ENCODE measurements at places on chromosomes 2 and 18.

DNA sequence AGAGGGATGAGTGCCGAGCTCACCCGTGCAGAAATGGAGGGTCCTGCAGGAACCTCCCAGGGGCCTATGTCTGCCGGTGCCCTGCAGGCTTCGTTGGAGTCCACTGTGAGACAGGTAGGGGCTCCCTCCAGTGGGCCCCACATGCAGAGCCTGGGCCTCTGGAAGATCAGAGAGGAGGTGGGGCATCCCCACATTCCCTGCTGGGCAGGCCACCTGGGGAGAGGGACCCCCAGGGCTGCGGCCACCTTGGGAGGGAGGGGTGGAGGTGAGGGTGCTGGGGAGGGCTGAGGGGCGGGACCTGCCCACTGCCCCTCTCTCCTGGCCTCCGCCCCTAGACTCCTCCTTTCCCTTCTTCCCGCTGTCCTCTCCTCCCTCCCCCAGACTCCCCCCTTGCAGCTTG, 38.5 kb downstream of the MTERF4 start:
- no peak for DNase-seq

DNA sequence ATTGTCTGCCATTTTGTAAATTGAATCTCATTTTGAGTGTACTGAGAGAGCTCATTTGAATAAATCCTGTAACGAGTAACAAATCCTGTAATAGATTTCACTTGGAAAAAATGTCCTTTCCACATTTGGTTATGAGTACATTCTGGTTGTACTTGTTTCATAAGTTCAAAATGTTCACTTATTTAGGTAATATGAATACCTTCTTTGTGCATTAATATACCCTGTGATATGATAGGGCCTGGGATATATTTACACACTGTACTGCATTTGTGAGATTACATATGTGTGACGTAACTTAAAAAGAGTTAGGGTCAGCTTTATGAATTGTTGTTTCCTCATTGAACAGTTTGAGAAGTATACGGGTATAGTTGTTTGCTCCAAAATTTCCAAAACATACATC, 16.1 kb downstream of the AGFG1 start:
- DNase-seq = no peak

DNA sequence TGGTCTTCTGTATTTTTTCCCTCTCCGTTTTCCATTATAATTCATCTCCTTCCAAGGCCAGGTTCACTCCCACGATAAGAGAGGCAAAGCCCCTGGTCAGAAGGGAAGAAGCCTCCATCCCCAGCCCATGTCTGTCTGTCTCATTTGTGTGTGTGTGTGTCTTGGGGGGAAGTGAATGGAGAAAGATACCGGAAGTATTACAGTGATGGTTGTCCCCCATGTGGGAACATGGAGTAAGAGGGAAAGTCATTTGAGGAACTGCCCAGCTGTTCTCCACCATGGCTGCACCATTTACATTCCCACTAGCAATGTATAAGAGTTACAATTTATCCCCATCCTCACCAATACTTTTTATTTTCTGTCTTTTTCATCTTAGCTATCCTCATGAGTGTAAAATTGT, 113.6 kb upstream of the ATP8B1 start:
- DNase-seq = no peak

DNA sequence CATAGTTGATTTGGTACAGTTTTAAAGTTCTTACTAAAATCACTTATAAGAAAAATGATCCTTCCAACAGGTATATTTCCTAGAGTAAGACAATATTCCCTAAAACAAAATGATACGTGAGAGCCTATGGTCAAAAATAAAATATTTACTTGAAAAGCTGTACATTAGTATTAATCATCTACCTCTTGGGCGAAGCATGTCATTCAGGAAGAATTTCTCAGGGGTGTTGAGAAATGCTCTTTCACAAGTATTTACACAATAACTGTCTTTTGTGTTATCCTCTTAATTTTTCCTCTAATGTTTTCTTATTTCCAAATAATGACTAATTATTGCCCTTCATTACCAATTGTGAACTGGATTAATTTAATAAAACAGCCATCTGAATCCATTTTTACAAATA, 466.3 kb downstream of the SATB2 start:
- no peak for DNase-seq

DNA sequence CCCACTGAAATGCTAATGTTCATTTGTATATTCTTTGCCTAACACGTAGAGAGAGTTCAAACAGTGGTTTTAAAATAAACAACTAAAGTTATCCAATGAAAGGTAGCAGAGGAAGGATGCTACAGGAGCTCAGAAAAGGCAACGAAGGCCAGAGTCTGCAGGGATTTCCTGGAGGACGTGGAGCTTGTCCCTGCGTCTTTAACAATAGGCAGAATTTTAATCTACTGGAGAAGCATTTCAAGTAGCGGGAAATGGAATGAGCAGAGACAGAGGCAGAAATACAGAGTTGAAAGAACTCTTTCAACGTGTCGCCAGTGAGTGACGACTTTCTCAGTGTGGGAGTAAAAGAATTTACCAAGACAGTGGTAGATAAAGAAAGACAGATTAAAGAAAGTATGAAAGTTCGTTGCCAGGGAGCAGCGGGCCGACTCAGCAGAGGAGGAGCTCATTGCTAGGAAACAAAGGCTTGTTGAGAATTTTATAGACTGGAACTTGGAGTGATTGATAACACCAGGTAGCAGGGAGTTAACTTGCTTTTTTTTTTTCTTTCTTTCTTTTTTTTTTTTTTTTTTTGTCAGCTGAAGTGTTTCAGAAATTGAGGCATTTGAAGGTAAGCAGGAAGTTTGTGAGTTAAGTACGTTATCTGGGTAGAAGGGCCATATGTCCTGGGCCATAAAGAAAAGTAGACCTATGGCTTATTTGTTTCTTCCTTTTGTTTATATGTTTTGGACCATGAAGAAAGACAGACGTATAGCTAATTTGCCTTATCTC, 625 bp upstream of the NBAS start:
- no peak for DNase-seq

GRCh38 chr2:85253890-85254289, 73.9 kb downstream of the TGOLN2 start:
- no peak for DNase-seq

GRCh38 chr2:3574155-3574554, 905 bp upstream of the RPS7 start:
- no peak for DNase-seq

DNA sequence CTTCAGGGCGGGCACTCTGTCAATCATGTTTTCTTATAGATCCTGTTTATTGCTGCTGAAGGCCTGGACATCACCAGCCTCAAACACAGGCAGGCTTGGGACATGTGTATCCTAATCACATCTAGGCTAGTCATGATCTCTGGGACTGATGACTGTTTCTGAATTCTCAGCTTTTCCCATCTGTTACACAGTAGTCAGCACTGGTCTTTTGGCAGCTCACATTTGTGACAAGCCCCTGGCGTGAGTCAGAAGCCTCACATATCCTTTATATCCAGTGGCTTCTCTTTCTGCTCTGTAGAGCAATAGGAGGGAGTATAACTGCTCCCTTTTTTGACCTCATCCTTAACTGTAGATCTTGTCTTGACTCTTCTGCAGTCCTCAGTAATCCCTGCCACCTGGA, 4.5 kb downstream of the SEMA4F start:
- DNase-seq = no peak

DNA sequence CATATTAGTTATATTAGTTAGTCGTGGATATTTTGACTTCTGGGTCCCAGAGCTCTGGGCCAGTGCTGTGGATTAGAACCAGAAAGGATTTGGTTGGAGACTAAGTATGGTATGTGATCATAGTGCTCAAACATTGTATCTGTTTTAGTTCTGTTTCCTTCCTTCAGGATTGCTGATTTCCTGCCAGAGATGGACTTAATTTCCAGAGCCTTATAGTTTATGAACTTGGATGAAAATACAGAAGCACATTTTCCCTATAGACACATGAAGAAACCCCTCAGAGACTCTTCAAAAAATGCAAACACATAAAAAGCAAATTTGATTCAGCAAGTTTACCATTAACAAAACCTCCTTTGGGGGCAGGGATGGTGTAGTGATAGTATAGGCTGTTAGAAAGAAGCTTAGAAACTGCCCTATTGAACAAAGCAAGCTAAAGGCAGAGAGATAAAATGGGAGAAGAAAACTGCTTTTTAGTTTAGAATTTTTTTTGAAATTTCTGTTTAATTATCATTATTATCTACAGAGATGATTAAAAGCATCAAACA, 88.7 kb upstream of the EFEMP1 start:
- no peak for DNase-seq

DNA sequence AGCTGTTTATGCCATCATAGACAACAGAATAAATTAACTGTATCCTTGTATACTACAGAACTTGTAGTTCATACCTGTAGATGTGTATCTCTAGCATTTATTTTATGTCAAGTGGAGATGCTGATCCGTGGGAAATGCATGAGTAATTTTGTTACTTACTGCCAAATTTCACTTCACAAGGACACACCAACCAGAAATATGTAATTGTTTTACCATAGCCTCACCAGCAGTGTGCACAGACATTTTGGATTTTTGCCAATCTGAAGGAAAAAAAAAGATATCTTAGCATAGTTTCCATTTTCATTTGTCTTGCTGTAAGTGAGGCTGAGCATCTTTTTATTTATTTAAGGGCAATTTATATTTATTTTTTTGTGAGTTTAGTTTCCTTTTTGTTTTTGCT, 265.1 kb upstream of the OSR1 start:
- DNase-seq = no peak

DNA sequence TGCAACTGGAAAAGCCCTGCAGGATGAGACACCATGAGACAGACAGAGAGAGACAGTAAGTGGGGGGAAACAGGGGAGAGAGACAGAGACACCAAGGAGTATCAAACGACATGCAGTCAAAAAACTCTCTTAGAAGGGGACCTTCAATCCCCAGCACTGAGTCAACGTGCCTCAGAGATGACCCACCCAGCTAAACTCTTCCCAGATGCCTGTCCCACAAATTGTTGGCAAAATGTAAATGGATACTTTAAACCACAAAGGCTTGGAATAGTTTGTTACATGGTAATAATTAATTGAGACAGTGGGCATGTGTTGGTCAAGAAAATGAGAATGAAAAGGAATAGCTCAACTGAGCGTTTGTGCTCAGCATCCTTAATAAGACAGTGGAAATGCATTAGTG, 98.3 kb downstream of the GRB14 start:
- no peak for DNase-seq

GRCh38 chr2:150674283-150674682, 186.8 kb upstream of the RND3 start:
- DNase-seq = no peak

DNA sequence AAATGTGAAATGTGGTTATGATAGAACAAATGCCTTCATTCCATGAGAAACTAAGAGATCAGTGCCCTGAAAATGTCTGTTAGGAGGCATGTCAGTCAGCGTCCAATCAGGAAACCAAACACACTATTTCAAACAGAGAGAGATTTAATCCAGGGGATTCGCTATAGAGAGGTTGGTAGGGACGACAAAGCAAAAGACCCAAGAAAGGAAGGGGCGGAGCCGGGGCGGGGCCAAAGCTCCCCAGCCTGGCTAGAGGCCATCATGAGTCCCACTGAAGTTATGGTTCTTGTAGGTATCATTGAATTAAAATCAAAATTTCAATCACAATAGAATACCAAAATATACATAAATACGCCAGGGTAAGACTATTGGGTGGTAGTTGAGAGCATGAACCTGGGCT, 32.9 kb upstream of the RNF149 start:
- no peak for DNase-seq

DNA sequence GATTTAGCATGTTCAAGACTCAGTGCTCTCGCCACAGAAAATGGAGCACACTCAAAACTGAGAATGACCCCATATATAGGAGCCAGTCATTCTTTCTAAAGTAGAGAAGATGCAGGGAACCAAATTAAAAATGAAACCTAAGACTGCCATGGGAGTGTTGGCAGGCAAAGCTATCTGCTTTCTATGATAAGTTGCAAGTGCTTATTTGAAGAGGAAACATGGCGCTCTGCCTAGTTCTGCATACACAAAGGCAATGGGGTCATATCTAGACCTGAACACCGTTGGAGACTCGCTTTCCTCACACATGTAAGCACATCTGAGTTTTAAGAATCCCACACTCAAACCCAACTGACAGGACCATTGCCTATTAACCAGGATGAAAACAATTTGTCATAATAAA, 292.5 kb downstream of the ALK start:
- no peak for DNase-seq

DNA sequence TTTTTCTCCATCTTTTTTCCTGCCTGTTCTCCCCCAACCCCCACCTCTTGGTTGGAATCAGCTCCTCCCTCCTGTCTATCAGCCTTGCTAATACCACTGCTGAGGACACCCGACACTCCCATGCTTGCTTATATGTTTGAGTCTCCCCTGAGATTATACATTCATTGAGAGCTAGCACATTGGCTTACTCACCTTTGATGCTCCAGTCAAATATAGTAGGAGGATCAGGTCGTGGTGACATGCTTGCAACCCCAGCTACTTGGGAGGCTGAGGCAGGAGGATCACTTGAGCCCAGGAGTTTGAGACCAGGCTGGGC, 91.5 kb upstream of the CCBE1 start:
- DNase-seq = no peak

DNA sequence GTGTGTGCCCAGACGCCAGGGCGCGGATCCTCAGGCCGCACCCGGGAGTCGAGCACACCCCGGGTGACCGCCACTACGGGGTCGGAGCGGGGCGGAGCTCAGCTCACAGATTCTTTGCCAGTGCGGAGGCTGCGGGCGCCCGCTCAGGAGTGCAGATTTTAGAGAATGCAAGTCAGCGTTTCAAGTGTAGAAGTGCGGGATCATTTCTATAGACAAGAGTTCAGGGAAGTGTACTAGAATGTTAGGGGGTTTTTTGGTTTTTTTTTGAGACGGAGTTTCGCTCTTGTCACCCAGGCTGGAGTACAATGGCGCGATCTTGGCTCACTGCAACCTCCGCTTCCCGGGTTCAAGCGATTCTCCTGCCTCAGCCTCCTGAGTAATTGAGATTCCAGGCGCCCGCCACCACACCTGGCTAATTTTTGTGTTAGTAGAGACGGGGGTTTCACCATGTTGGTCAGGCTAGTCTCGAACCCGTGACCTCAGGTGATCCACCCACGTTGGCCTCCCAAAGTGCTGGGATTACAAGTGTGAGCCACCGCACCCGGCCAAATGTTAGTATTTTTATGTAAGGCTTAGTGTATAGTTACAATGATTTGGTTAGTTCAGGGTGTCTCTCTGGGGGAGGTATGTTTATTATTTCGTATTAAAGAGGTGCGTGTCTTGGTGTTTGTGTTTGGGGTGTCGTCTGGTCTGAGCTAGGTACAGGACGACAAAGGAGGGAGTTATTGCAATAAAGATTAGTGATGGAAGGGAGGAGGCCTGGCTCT, 619 bp upstream of the FAM168B start:
- DNase-seq = no peak

DNA sequence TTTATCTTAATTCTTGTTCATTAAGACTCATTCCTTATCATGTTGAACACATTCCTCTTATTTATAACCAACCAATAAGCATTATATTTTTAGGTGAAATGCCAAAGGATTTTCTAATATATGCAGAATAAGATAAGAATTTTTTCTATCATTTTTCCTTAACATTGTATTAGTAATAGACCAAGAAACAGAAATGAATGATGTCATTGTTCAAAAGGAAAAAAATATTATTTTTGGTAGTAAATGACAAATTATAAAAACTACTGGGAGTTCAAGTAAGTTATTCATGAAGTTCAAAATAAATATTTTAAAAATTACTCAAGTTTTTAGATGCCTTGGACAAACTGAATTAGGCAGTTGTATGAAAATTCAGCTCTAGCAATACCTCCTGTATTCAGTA, 25.5 kb downstream of the DCAF17 start:
- DNase-seq = no peak

Measured in activated T-helper 1 cell treated with anti-CD3 and anti-CD28 coated beads, Interleukin-2, amount 50 U/mL, for 16 hours (primary cell).